Stimulated activated CD4-positive, alpha-beta T cell treated with anti-CD3 and anti-CD28 coated beads, Interleukin-12 subunit alpha, Interleukin-12 subunit beta, amount 100 ng/mL, for 24 hours (primary cell): ENCODE measurements at places on chromosomes 4 and X.

DNA sequence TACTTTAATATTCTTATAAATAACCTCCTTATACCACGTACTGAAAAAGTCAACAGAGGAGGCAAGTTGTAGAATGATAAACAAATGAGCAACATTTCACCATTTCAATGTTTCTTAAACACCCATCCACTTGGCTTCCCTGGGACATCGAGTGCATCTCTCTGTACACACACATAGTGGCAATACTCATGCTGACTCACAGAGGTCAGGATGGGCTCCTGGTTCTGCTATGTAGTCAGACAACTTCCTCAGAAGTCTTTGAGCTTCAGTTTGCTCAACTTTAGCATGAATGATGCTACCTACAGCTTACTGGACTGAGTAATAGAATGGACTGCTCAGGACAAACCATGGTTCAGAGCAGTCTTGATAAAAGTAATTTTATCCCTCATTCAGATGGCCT is 56.9 kb downstream of the MAD2L1 start:
- no peak for DNase-seq

- no peak for DNase-seq
Observed at GRCh38 chr4:80036949-80037685, 35.9 kb downstream of the ANTXR2 start.

DNA sequence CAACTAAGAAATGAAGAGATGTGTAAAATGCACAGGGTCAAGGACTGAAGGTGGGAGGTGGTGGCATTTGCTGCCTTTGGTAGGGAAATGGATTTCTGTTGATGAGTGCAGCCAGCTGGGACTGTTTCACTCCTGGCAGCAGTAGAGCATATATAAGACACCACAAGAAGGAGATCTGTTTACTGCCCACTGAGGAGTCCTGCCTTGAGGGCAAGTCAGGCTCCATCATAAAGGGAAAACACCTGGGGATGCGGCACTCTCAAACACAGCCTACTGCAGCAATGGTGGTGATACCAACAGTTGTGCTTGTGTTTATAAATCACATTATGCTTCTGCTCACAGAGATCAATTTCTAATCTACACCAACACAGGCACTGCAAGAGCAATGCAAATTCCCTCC is 222.1 kb downstream of the TACR3 start:
- no peak for DNase-seq

DNA sequence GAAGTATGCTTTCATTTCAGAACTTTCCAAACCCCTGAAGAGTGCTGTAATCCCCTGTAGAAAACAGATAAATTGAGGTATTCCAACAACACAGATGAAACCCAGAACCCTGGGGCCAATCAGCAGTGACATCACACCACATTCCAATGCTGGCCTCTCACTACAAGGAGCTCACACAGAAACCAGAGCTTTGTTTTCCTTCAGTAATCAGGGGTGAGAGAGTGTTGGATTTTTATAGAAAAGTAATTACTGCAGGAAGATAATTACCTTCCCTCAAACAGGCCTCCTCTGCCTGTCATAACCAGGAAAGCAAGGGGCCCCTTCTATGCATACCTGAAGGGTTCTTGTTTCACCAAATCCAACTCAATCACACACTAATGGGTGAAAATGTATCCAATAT is 246.2 kb downstream of the SCFD2 start:
- DNase-seq = no peak

GRCh38 chr4:125254106-125254505 is 60.6 kb upstream of the FAT4 start:
- DNase-seq = no peak

GRCh38 chr4:139735381-139736273 is 70.0 kb downstream of the MGST2 start:
- DNase-seq = no peak

GRCh38 chr4:13238936-13239335 is 245.2 kb downstream of the RAB28 start:
- no peak for DNase-seq

GRCh38 chr4:109011241-109012026 is 248.6 kb upstream of the ETNPPL start:
- DNase-seq = no peak

- DNase-seq = no peak
Observed at GRCh38 chr4:155703486-155704247, 37.0 kb downstream of the GUCY1A1 start.

GRCh38 chr4:158817562-158818296 is 48.9 kb downstream of the FNIP2 start:
- no peak for DNase-seq

GRCh38 chrX:96432647-96433046 is 252.0 kb upstream of the DIAPH2 start:
- no peak for DNase-seq

DNA sequence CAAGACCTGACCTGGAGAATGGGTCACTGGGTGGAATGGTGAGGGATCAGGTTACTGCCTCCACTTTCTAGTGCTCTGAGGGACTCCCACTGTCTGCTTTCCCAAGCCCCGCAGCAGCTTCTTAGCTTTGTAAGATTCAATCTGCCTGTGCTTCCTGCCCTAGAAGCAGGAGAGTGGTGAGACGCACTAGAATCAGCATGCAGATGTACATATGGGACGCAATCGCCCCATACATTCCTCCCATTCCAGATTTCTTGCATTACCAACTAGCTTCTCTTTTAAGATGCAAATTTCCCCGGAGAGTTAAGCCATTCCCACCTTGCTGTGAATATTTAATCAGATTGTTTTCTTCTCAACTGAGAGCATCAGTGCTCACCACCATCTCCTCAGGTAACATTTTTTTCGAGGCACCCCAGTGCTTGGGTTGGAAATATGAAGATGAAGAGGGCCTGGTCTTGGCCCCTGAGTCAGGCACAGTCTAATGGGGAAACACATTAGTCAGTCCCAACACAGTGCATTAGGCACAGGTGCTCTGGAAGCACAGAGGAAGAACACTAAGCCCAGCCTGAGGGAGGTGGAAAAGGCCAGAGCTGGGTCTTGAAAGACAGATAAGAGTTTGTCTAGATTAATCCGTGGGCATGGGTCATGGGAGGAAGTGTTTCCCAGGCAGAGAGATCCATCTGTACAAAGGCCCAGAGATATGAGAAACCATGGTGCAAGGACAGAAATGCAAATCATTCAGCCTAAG is 66.7 kb upstream of the PRPS1 start:
- no peak for DNase-seq

DNA sequence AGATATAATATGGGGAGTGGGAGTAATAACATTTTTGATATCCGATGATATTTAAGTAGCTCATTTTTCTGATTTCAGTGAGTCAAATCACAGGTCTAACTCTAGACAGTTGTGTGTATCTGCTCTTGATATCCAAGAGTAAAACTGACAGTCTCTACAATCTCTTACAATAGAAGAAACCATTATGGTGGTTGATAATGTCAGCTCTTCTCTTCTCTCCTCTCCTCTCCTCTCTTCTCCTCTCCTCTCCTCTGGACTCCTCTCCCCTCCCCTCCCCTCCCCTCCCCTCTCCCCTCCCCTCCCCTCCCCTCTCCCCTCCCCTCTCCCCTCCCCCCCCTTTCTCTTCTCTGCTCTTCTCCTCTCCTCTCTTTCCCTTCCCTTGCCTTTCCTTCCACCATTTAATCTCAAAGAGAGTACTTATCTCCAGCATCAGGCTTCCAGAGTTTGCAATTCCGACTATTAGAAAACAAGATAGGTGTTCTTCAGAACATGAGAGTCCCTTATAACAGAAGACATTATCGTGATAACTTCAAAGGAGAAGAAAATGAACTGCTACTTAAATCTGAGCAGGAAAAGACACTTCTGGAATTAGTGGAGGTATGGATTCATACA is 6.2 kb downstream of the TDO2 start:
- no peak for DNase-seq

DNA sequence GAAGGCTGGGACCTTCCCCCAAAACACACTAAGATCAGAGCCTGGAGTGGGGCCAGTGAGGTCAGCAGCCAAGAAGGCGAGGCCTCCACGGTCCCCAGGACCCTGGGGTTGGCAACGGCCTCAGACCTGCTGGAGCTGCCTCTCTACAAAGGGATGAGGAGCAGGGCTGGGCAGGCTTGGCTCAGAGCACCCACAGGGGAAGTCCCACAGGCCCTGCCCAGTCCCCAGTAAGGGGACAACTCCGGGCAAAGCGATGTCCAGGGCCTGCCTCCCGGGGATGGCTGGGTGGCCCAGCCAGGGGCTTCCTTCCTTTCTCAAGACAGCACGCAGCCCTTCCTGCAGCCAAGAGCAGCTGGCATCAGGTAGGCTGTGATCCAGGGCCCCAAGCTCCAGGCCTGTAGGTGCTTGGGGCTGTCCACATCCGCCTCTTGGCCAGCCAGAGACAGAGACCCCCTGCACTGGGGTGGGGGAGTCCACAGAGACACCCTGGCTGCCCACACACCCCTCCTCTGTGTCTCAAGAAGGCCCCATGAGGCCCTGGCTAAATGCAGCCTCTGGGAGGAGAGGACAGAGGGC is 5.7 kb downstream of the MXD4 start:
- no peak for DNase-seq

GRCh38 chr4:166324321-166324720 is 451.3 kb downstream of the TLL1 start:
- DNase-seq = no peak

- DNase-seq = no peak
Observed at GRCh38 chrX:95325185-95325584, 1359.5 kb upstream of the DIAPH2 start.

- DNase-seq = no peak
Observed at GRCh38 chr4:25160714-25161592, 704 bp upstream of the SEPSECS start.

DNA sequence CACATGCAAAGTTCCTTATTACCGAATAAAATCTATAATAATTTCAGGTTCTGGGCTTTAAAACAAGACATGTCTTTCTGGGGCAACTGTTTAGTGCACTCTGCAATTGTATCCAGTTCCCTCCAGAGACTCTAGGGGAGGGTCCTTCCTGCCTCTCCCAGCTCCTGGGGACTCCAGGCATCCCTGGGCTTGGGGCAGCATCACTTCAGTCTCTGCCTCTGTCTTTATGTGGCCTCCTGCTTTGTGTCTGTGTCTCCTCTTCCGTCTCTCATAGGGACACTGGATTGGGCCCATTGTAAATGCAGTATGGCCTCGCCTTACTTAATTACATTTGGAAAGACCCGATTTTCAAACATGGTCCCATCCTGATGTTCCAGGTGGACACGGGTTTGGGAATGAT is 10.9 kb upstream of the ASMTL start:
- DNase-seq = no peak

DNA sequence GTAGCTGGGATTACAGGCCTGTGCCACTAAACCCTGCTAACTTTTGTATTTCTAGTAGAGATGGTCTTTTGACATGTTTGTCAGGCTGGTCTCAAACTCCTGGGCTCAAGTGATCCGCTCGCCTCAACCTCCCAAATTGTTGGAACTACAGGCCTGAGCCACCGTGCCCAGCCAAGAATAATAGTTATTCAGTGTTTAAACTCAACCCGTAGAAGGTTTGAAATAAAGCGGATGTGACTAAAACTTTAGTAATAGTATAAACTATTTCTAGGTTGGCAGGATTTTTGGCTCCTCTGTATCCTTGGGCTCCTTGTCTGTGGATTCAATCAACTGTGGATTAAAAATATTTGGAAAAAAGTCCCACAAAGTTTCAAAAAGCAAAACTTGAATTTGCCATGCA is 37.8 kb downstream of the PCDH10 start:
- DNase-seq = no peak

- no peak for DNase-seq
Observed at GRCh38 chr4:7206385-7206784, 14.0 kb downstream of the SORCS2 start.

DNA sequence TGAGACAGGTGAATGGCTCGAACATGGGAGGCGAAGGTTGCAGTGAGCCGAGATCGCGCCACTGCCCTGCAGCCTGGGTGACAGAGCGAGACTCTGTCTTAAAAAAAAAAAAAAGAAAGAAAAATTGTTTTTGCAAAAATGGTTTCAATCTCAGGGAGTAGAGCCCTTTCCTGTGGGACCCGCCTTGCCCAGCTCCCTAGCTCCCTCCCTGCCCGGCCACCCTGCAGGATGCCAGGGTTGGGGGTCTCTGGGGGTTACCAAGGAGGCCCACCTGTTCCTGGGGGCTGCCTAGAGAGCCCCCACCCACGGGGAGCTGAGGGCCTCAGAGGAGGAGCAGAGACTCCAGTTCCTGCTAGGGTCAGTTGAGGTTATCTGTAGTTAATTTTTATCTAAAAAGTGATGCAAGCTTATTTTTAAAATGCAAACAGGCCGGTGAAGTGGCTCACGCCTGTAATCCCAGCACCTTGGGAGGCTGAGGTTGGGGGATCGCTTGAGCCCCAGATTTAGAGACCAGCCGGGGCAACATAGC is 18.7 kb upstream of the PLCXD1 start:
- DNase-seq = no peak

DNA sequence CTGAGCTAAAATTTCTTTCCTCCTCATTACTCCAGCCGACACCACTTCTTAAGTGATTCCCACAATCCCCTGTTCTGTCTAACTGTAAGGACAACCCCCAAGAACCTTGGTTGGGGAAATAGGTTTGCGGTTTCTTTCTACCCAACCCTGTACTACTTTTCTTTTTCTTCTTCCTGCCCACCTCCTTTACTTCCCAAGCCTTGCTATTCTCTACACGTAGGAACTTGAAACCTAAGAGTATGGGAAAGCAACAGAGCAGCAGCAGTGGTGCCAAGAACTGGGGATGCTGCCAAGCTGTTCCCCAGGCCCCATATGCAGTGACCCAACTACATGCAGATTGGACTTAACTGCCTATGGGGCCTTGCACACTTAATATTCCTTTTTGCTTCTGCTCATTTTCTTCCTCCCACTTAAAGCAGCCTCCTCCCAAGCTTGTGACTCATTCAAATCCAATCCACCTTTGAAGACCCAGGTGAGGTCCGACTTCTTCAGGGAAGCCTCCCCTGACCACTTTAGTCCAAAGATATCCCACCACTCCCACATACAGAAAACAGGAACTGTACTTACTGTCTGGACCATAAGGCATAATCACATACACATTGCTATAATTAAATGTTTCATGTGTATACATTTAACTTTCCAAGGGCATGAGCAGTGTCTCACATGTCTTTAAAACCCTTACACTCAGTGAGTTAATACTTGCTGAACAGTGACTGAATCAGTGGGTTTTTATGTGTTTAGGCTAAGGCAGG is 1.7 kb downstream of the FAM120C start:
- DNase-seq = no peak

DNA sequence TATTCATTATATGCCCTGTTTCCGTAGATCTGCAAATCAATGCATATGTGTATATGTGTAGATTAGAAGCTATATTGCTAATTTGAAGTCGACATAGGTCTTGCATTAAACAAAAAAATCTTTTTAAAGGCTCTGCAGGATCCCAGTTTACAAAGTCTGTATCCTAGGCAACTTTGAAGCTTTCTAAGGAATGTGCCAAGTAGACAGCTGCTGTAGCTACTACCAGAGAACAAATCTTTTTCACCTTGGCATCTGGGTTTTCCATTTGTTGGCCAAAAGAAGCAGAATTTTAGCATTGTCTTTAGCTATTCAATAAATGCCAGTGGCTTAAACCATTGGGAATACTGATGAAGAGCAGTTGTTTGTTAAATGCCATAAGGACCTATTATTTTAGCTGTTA is 88.0 kb downstream of the NAA11 start:
- no peak for DNase-seq

DNA sequence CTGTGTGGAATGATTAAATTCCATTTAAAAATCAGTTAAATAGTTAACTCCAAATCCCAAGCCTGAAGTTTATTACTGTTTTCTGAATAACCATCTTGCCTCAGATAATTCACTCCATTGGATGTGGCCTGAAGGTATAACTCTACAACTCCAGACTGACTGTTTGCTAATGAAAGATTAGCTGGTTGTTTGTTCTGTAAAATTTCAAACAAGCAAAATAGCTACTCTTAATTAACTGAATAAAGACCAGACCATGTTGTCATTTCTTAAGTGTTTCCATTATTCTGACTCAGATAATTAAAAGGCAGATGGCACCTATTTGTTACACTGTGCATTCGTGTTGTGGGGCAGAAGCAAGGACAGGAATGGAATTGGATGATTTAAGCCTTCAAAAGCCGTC is 78.5 kb upstream of the DDIT4L start:
- no peak for DNase-seq
